ENCODE measurements at places on chromosomes 4 and X. TPM values are rescaled to one million over a fixed set of nuclear protein-coding genes. Genes with fewer than 3 reads are reported as not detected.

DNA sequence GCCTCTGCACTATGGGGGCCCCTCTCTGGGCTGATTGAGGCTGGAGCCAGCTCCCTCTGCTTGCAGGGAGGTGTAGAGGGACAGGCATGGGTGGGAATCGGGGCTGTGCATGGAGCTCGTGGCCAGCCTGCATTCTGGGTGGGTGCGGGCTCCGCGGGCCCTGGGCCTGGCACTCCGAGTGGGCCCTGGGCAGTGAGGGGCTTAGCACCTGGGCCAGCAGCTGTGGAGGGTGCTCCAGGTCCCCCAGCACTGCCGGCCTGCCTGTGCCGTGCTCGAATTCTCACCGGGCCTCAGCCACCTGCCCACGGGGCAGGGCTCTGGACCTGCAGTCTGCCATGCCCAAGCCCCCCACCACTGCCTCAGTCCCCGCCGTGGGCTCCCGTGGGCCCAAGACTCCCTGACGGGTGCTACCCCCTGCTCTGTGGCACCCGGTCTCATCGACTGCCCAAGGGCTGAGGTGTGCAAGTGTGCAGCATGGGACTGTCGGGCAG is 681.2 kb downstream of the PDHA2 start:
- no peak for DNase-seq

GRCh38 chr4:130395871-130396270 is 1299.9 kb downstream of the C4orf33 start:
- DNase-seq: no peak

GRCh38 chr4:127606823-127607222 is 25.9 kb upstream of the INTU start:
- DNase-seq: no peak

- DNase-seq: no peak
Measured at GRCh38 chr4:79603681-79604080, 195.7 kb upstream of the GK2 start.

GRCh38 chr4:11297627-11298026 is 131.1 kb downstream of the HS3ST1 start:
- no peak for DNase-seq

DNA sequence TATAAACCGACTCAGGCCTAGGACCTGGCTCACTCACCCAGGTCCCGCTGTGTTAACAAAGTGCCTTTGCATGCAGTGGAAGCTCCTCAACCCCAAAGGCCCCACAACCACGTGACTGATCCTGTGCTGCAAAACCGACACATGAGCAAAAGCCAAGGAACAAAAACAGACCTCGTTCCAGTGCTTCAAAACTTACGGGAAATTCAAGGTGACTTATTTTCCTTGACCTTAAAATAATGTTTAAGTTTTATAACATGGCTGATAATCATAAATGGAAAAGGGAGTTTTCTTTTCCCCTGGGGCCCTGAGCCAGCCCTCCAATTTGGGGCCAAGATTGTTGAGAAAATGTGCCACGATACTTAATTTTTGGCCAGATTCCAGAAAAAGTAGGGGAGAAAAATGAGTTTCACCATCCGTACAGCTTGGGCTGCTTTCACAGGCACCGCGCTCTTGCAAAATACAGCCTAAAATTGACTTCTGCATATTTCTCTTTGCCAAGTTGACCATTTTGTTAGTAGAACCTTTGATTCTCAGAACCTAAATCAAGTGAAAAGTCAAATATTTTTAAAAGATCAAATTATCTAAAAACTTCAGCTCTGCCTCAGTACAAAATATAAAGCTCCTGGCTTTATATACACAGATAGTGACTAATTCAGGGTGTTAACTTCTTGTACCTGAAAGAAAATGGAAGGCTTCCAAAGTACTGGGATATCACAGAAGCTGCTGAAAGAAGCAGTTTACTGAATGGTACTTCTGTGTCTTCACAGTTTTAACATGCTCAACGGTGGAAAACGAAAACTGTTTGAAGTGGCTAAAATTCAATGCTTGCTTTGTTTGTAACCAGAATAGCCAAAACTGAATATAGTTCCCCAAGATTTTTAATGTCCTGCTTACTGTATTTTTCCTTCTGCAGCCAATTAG is 93.8 kb downstream of the APBB2 start:
- DNase-seq: peak; percentile 93

DNA sequence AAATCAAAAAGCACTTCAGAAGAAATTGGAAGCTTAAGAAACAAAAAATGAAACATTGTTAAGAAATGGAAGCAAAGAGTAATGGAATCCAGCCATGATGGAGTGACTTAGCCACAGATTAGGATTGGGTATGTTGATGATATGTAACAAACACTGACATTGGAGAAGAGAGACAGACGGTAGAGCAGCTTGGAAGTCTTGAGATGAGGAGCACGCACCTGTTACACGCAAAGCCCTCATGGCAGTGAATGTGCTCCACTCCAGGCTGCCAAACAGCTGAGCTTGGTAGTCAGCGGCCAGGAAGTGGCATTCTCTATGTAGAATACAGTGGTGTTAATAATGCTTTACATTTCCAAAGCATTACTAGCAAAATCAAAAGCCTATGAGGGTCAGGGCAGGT is 56.9 kb upstream of the GPRIN3 start:
- no peak for DNase-seq

DNA sequence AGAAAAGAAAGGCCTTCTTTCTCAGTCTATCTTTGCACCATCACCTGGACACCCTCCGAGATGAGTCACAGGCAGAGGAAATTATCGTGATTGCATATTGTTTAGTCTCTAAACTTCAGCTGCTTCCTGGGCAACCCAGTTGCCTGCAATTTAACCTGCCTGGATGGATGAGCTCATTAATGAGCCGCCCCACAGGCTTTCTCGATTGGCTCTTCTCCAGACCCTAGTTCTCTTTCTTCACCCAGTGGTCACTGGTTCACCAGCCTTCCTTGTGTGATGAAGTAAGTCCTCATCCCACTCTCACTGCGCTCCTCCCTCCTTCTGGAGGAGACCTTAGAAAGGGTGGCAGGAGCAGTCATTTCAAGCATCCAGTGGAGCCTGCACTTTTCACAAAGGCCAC is 94.4 kb downstream of the SOWAHB start:
- DNase-seq: peak; percentile 4

GRCh38 chrX:153406011-153406410 is 4.9 kb upstream of the PNMA6E start:
- no peak for DNase-seq

- no peak for DNase-seq
Measured at GRCh38 chr4:20723019-20723418, 22.8 kb downstream of the PACRGL start.

- DNase-seq: no peak
Measured at GRCh38 chr4:57195622-57196021, 85.4 kb upstream of the IGFBP7 start.

DNA sequence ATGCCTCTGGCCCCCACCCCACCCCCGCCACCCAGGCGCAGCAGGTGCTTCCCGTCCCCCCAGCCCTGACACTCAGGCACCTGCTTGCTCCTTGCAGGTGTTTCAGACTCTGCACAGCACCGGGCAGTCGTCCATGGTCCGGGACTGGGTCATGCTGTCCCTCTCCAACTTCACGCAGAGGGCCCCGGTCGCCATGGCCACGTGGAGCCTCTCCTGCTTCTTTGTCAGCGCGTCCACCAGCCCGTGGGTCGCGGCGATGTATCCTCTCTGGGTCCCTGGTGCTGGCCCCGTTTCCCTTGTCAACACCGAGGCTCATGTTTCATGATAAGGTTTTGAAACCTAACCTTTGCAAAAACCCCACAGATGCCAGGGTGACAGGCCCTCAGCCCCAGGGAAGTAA is 10.2 kb upstream of the MSANTD1 start:
- no peak for DNase-seq

GRCh38 chrX:24377911-24378468 is 17.6 kb downstream of the SUPT20HL1 start:
- DNase-seq: no peak

DNA sequence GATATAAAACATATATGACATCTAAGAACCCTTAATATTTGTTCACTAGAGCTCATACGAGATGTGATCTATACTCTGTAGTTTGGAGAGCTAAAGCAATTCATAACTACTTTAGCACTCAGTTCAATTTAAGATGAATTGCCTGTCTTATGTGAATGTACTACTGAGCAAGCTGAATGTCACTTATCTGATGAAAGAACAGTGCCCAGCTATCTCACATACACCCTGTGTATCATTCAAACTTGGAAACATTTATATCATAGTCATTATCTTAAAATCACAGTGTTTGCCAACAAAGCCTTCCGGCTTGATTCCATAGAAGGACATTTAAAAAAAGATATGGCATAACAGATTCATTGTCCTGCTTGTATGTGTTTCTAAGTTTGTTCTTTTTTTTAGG is 639.6 kb downstream of the CCSER1 start:
- DNase-seq: no peak

GRCh38 chr4:122842984-122843531 is 16.4 kb downstream of the FGF2 start:
- no peak for DNase-seq

DNA sequence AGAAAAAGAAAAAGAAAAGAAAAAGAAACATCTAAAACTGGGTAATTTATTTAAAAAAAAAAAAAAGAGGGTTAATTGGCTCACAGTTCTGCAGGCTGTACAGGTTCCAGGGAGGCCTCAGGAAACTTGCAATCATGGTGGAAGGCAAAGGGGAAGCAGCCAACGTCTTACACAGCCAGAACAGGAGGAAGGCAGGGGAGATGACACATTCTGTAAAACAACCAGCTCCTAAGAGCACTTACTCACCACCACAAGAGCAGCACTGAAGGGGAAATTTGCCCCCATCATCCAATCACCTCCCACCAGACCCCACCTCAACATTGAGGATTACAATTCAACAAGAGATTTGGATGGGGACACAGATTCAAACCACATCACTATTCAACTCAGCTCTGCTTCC is 36.8 kb upstream of the TMEM184C start:
- DNase-seq: no peak

DNA sequence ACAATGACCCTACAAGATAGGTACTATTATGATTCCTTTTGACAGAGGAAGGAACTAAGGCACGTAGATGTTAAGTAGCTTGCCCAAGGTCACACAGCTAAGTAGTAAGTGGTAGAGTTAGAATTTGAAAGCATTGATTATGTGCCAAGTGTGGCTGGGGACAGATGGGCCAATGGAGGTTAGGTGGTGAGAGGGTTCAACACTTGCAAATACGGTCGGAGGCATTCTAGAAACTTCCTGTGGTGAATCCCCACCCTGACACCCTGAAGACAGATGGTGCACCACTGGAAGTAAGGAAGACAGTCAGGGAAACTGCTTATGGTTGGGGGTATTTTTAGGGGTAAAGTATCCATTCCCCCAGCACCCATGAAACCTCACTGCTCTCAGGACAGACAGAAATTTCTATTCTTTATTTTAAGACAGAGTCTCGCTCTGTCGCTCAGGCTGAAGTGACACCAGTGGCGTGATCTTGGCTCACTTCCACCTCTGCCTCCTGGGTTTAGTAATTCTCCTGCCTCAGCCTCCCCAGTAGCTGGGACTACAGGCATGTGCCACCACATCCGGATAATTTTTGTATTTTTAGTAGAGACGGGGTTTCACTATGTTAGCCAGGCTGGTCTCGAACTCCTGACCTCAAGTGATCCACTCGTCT is 142.5 kb downstream of the RASL11B start:
- no peak for DNase-seq

DNA sequence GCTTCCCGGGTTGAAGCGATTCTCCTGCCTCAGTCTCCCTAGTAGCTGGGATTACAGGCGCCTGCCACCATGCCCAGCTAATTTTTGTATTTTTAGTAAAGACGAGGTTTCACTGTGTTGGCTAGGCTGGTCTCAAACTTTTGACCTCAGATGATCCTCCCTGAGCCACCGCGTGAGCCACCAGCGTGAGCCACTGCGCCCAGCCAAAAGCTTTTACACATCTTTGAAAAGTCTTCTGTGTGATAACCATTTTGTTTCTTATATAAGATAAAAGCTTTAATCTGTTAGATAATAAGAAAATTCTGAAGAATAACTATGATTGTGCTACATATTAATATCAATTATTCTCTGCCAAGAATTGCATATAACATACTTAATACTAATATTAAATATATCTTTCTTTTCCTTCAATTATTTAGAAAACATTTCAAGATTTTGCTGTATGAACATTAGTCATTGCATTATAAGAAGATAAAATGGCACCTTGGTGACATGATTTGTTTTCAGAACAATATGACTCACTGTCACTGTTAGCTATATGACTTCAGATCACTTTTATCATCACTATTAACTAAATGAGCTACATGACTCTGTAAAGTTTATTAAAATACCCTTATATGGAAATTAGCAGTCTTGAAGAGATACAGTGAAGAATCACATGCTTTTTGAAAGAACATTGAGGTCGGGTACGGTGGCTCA is 33.4 kb downstream of the RUFY3 start:
- no peak for DNase-seq

DNA sequence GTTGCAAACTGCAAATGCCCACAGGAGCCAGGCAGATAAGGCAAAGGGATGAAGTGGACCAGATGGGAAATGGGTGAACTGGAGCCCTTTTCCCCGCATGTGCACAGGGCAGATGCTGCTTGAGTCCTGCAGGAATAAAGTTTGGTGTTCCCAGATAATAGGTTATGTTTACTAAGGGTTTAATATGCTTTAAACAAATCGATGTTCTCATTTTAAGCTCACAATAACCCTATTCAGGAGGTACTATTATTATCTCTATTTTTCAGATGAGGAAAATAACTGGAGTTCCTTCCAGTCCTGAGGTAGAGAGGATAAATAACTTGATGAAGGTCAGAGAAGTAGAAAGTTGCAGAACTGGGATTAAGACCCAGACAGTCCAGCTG is 77.3 kb downstream of the LRRC66 start:
- DNase-seq: no peak

DNA sequence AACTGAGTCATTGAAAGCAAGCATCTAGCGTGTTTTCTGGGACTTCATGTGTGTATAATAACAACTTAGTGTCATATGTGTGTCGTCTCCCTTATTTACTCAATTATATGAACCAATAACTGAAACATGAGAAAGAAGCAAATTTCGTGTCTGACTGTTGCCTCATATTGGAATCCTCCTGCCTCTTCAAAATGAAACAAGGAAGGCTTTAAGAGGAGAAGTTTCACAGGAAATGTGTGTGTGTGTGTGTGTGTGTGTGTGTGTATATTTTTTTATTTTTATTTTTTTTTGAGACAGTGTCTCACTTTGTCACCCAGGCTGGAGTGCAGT is 145.8 kb upstream of the SFRP2 start:
- DNase-seq: no peak

- peak; percentile 92 for DNase-seq
Measured at GRCh38 chrX:154526901-154527675, 11.1 kb upstream of the FAM3A start.

GRCh38 chrX:47181301-47181700 is 12.3 kb upstream of the UBA1 start:
- no peak for DNase-seq

DNA sequence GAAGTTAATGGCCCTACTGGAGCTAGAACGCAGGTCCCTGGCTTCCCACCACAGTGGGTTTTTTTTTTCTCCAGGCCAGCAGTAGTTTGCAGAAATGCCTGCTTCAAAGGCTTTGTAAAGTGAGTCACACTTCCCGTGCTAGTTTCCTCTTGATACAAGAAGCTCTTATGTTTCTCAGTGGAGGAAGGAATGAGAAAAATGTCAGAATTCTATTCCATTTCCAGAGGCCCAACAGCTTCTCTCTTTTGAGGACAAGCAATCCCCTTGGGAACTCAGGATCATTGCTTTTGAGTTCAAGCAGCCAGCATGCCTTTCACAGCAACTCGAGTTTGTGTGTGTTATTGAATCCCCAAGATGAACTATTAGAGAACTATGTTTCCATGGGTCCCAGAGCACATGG is 134.3 kb downstream of the GUCY2F start:
- DNase-seq: no peak

Gene SETD7
- 73.0 TPM for total RNA-seq

Gene PDCL2
- total RNA-seq: not detected

Gene TCP11X1
- total RNA-seq: not detected

Gene TRIM75
- total RNA-seq: not detected

Gene GAGE1
- total RNA-seq: not detected

Gene SLC2A9
- 8.4 TPM for total RNA-seq

Gene FAM9B
- not detected for total RNA-seq
